Stimulated activated CD8-positive, alpha-beta memory T cell treated with anti-CD3 and anti-CD28 coated beads, Interleukin-4, amount 100 ng/mL, for 48 hours (primary cell): ENCODE measurements at places on chromosomes 6 and 20.

DNA sequence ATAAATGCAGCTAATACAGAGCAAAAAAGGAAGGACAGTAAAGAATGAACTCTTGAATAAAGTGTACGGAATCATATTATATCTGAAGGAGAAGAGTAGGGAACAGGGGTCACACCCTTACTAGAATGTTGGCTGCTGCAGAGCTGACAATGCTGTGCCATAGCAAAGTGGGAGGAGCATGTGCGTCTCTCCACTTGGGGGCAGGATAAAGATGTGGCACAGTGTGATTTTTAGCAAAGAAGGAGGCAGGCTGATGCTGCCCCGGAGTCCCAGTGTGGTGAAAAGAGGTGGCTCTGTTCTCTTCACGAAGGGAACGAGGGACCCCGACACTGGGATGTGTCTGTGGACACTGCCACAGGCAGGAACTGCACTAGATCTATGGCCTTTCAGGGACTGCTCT lies 67.5 kb downstream of the INSM1 start:
- no peak for DNase-seq

GRCh38 chr6:122200440-122200839 lies 199.0 kb upstream of the HSF2 start:
- no peak for DNase-seq

- no peak for DNase-seq
Observed at GRCh38 chr20:37581246-37581645, 53.6 kb upstream of the BLCAP start.

DNA sequence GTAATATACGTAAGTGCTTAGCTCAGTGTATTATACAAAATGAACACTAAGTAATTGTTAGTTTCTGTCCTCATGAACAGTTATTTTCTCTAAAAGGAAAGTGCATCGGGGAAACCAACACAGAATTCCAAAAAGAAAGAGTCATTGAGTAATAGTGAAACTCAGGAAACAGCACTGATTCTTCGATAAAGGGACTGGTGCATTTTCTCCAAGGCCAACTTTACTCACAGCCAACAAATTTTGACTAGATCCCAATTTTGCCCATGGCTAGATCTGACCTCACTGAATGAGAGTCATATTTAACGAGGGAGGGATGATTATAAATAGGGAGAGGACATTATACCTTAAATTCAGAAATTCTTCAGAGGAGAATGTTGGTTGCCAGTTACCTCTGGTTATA lies 390.9 kb upstream of the NRSN1 start:
- no peak for DNase-seq

DNA sequence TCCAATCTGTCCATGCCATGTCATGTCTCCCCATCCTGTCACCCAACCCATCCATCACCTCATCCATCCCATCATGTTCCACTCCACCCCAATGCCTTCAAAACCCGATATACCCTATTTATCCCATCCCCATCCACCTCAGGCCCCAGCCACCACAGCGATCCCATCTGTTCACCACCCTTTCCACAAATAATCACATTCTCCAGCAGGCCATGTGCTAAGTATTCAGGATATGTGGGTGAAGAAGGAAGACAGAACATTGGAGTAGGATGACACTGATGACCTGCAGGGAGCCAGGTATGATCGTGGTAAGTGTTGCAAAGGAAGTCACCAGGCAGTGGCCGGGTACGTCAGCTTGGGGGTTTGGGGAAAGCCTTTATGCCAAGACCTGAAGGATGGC lies 48.8 kb downstream of the NPEPL1 start:
- DNase-seq, result no peak

DNA sequence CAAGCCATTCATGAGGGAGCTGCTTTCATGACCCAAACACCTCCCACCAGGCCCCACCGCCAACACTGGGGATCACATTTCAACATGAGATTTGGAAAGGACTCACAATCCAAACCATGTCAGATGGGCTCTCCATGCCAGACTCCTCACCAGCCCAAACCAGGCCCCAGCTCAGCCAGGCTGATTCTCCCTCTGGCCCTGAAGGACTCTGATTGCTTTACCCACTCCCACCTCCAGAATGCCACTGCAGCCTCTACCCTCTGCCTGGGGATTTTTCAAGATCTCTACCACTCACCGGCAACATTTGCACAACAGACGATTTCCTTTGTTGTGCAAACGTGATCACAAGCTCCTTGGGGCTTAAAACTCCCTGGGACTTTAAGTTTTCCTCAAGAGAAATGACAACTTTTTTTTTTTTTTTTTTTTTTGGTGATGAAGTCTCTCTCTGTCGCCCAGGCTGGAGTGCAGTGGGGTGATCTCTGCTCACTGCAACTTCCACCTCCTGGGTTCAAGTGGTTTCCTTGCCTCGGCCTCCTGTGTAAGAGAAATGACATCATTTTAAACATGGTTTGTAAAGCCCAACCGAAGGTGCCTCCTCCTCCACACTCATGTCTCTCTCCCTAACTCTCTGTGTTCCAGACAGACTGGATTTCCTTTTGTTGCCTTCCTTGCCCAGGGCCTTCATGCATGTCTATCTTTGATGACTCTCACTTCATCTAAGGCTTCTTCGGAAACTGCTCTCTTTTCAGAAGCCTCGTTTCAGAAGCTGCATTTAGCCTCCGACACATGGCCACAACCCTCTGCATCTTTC lies 147.0 kb downstream of the CDH26 start:
- DNase-seq, result no peak

DNA sequence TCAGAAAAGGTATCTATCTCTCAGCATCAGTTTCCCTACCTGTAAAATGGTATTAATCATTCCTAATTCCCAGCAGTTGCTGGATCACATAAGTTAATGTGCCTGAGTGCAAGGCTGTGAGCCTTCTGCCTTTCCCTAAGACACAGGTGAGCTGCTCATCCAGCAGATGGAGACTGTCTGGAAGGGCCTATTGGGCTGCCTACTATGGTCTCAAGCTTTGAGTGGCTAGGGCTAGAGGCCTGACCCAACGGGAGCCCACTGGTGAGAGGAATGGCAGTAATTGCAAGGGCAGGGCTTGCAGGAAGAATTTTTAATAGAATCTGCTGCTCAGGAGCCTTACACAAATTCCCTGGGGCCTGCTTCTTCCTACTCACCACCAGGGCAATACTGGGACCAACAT lies 4.3 kb downstream of the KHDC1 start:
- no peak for DNase-seq

- DNase-seq, result no peak
Observed at GRCh38 chr6:252775-253535, 39.3 kb upstream of the DUSP22 start.

DNA sequence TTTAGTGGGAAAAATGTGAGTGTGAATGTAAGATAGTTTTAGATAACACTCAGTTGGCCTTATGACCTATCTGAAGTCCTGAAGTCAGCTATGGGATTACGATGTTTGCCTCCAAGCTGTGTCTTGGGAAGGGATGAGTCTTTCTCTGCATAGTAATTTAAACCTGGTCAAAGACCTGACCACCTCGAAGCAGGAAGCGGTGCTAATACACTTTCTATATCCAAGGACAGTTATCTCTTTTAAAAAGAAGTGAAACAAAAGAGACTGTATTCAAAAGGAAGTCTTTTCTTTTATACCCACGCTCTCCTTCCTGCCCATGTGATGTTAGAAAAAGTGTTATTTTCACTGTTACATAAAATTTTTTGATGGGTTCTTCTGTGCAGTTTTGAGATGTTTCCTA lies 94.9 kb downstream of the JARID2 start:
- no peak for DNase-seq

DNA sequence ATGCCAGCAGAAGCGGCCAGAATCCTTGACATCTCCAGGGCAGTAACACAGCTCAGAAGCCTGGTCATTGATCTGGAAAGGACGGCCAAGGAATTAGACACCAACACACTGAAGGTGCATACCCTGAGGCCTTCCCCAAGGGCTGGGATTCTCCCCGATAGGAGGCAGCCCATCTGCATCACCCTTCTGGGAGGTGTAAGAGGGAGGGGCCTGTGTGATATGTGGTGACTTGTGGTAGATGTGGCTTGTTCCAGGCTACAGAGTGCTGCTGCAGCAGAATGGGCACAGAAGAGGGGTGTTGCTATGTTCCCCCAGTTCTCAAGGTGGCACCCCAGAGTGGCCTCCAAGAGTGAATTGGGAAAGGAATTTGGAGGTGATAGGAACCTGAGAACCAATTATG lies 11.2 kb downstream of the TRIM40 start:
- DNase-seq, result no peak

GRCh38 chr6:61886608-61887259 lies 399.3 kb downstream of the KHDRBS2 start:
- DNase-seq, result no peak

GRCh38 chr6:129895692-129896091 lies 34.6 kb upstream of the TMEM244 start:
- no peak for DNase-seq

GRCh38 chr20:56513161-56514150 lies 11.1 kb upstream of the FAM209A start:
- DNase-seq, result no peak

GRCh38 chr6:111114087-111114443 lies 26.8 kb downstream of the SLC16A10 start:
- DNase-seq, result no peak

DNA sequence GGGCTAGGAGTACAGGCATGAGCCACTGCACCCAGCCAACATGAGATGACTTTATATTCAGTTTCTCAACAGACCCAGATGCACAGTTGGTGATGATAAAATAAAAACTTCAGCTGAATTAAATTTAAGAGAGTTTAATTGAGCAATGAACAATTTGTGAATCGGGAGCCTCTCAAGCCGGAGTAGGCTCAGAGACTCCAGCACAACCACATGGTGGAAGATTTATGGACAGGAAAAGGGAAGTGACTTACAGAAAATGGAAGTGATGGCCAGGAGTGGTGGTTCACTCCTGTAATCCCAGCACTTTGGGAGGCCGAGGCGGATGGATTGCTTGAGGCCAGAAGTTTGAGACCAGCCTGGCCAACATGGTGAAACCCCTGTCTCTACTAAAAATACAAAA lies 10.4 kb upstream of the BCAS4 start:
- DNase-seq, result no peak

GRCh38 chr20:58855506-58856389 lies 3.2 kb downstream of the GNAS start:
- DNase-seq, result no peak

DNA sequence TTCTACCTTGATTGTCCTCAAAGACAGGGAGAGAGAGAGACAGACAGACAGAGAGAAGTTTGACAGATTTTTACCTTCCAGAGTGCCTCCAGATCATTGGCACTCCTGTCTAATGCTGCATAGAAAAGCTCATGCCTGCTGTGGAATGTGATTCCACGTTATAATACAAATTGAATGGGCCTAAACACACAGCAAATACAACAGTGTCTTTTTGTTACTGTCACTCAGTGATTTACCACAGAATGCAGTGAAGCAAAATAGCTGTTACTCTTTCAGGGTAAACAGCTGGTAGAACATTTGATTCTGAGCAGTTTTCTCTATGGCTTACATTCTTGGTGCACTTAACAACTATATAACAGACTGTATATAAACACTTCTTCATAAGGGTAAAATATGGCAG lies 558.7 kb downstream of the LMBRD1 start:
- DNase-seq, result no peak

DNA sequence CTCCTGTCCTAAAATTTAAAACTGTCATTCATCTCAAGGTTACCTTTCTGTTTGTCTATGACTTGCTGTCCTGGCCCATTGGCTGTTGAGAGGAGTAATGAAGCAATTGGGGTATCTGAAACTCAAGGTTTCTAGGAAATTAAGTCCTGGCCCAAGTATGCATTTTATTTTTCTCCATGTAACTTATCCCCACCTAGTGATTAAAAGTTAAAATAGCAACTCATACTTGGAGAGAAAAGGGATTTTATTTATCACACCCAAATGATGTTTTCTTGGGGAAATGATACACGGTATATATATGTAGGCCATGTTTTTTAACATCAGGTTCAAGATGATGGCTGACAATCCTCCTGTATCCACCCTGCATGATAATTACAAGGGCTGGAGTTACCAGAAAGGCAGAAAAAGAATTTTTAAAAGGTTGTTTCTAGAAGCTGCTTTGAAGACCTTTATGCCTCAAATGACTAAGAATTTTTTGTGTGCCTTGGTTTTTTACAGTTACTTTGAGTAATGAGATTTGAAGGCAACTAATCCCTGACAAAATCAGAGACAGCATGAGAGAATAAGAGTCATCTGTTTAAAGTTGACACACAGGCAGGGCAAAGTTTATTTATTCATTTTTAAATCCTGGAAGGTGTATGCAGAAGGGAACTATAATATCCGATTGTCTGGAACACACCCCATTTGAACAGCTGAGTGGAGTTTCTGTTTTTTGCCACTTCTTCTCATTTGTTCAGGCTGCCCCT lies 28.9 kb upstream of the C6orf58 start:
- no peak for DNase-seq

DNA sequence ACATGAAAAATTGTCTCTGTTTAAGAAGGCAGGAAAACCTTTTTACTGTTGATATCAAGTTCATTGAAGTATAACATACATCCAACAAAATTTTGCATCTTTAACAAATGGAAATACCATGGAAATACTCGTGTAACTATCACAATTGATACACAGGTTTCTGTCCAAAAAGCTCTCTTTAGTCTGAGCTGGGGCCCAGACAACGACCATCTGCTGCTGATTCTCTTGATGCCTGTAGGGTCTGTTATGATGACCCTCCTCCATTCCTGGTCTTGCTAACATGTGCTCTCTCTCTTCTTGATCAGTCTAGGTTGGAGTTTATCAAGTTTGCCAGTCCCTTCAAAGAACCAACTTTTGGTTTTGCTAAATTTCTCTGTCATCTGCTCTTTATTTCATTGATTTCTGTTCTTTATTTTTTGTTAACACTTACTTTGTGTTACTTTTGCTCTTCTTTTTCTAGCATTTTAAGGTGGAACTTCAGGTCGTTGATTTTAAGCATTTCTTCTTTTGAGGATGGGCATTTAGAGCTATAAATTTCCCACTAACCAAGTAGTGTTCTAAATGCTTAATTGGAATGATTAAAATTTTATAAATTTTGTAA lies 116.8 kb downstream of the PSMB1 start:
- no peak for DNase-seq

- DNase-seq, result peak; percentile 54
Observed at GRCh38 chr6:150072201-150072600, 3.3 kb upstream of the ULBP3 start.

GRCh38 chr6:126600258-126600916 lies 260.5 kb downstream of the CENPW start:
- no peak for DNase-seq

- no peak for DNase-seq
Observed at GRCh38 chr6:103047567-103047966, 1654.1 kb downstream of the GRIK2 start.

DNA sequence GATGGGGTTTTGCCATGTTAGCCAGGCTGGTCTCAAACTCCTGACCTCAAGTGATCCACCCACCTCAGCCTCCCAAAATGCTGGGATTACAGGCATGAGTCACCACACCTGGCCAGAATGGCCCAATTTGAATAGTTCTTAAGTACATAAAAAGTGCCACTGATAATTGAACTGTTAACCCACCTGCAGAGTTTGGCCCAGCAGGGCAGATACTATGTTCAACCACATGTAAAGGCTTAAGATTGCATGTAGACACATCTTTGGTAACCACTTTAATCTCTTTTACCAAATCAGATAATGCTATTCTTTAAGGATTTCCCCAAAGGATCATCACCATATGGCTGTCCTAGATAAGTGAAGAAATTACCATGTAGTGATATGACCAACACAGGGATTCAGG lies 21.3 kb upstream of the SGK1 start:
- no peak for DNase-seq

GRCh38 chr6:11710311-11710761 lies 68.3 kb downstream of the ADTRP start:
- peak; percentile 64 for DNase-seq
